ENCODE measurements at places on chromosomes 12 and 14. TPM values are rescaled to one million over a fixed set of nuclear protein-coding genes. Genes with fewer than 3 reads are reported as not detected.

GNB3 gene
- 0.48 TPM for total RNA-seq

TCL1B gene
- not detected for total RNA-seq

KRT82 gene
- not detected for total RNA-seq

DNA sequence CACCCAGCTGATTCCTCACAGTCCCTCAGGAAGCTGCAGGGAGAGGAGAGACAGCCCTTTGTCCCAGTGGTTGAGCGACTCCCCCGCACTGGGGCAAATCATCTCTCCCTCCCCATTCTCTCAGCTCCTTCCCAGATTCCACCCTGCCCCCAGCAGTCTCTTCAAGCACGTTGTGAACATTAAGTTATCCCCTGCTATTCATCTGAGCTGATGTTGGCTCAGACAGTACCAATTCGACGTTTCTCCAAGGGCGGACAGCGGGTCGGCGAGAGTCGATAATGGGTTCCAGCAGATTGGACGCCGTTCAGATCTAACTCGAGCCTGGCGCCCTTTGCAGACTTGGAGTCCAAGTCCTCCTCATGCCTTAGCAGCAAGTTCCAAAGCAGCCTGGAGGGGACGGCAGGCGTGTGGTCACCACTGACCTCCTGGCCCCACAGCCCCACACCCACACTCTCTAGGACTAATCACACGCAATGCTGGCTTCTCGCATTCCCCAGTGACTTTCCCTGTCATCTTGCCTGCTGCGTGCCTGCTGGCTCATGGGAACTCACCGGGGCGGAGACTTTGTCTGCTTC, 245.9 kb downstream of the CHST11 start:
- H3K4me3 ChIP-seq = no peak overlapping the region
- no peaks in the 10 kb centered on the region for H3K27me3 ChIP-seq
- H3K27ac ChIP-seq = no peak overlapping the region
- no peak for DNase-seq
- H3K36me3 ChIP-seq = peaks cover 3% of the 10 kb centered on the region

GRCh38 chr12:6228535-6229223, 28.5 kb downstream of the CD9 start:
- no peaks in the 10 kb centered on the region for H3K27me3 ChIP-seq
- DNase-seq = no peak
- no peaks in the 10 kb centered on the region for H3K36me3 ChIP-seq
- H3K4me1 ChIP-seq = peaks cover 16% of the 10 kb centered on the region

Data from activated naive CD4-positive, alpha-beta T cell treated with anti-CD3 and anti-CD28 coated beads for 36 hours (primary cell).